ENCODE measurements at places on chromosomes 13 and 19.
A peak's percentile ranks its signal among the peaks of the same experiment; 100 is the strongest.

DNA sequence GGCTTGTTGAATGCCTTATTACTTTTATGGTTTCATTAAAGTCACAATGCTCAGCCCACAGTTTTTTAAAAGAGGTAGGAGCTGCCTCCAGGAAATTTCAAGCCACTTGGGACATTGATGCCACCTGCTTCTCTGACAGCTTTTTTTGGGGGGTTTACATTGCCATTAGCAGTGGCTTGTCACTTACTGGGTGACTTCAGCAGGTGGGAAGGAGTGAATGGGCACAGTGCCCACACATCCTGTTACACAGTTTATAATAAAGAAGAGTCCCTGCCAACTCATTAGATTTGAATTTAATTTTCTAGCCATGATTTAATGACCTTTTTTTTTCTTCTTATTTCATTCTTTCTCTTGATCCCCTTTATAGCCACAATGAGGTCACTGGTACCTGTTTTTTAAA, 61.0 kb downstream of the NHLRC3 start:
- DNase-seq = no peak

DNA sequence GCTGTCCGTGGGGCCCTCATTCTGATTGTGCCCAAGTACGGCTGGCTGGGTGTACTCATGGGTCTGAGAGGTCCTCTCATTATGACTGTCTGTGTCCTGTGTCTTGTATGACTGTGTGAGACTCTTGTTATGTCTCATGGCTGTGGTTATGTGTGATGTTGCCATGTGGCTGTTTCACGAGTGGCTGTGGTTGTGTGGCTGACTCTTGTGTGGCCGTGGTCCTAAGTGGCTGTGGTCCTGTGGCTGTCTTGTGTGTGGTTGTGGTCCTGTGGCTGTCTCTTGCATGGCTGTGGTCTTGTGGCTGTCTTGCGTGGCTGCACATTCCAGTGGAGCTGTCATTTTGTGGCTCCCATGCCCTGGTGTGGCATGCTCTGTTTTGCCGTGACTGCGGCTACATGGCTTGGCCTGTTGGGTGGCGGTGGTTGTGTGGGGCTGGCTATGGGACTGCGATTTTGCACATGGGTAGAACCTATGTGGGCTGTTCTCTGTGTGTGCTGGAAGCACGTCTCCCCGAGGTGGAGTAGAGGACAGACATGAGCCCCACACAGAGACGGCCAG, 2.5 kb downstream of the LYL1 start:
- peak; percentile 78 for DNase-seq

GRCh38 chr19:17334414-17335409, at the start of gene ANO8:
ANO8 (minus strand) TSS chr19:17334855; CDS start chr19:17334670, 185 bp downstream.
- DNase-seq = peak; percentile 95

DNA sequence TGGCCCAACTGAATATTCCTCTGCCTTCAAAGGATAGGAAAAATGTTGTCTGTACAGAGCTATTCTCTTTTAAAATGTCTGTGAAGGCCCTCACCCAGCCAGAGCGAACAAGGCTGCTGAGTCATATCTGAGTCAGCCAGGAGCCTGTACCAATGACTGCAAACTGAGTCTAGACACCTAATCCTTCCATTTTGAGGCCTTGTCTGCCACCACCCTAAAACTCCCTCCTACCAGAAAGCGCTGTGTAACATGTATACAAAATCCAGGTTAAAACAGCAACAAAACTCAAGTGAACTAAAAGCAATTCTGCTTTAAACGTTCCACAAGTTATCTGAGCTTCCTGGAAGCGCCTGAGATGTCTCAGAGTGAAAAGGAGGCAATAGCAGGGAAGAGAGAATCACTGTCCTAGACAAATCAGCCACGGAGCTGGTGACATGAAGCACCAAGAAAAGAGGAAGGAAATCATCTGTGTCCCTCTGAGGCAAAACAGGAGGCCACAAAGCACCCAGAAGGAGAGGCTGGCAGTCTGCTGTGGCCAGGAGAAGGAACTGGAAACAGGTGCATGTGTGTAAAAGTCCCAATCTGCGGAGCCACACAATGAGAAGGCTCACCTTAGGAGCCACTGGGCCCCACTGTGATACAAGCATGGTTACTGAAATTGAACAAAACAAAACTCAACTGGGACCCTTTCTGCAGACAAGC, 10.2 kb downstream of the DHRS12 start:
- peak; percentile 57 for DNase-seq

GRCh38 chr13:112825875-112826274, 136.0 kb downstream of the ATP11A start:
- DNase-seq = no peak

GRCh38 chr13:51865838-51866237, 4.1 kb downstream of the CCDC70 start:
- DNase-seq = no peak

DNA sequence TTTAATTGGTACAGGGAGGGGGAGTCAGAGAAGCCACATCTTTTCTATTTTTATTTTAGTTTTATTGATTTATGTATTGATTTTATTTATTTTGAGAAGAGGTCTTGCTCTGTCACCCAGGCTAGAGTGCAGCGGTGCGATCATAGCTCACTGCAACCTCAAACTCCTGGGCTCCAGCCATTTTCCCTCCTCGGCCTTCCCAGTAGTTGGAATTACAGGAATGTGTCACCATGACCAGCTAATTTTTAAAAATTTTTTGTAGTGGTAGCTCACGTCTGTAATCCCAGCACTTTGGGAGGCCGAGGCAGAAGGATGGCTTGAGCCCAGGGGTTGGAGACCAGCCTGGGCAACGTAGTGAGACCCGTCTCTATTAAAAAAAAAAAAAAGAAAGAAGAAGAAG, 4.1 kb downstream of the IL27RA start:
- no peak for DNase-seq

GRCh38 chr13:110894086-110894485, 20.8 kb downstream of the ANKRD10 start:
- DNase-seq = no peak

DNA sequence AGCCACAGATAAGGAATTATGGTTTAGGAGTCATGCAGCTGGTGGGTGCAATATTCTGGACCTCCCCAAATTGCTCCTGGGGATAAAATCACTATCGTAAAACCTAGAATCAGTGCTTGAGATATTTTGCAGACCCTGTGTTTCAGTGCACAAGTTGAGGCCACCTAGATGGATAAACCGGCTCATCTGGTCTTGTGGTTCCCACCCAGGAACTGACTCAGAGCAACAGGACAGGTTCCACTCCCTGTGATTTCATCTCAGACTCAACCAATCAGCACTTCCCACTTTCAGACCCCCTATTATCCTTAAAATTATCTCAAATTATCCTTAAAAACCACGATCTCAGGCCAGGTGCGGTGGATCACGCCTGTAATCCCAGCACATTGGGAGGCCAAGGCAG, 21.0 kb downstream of the FBXL12 start:
- no peak for DNase-seq

DNA sequence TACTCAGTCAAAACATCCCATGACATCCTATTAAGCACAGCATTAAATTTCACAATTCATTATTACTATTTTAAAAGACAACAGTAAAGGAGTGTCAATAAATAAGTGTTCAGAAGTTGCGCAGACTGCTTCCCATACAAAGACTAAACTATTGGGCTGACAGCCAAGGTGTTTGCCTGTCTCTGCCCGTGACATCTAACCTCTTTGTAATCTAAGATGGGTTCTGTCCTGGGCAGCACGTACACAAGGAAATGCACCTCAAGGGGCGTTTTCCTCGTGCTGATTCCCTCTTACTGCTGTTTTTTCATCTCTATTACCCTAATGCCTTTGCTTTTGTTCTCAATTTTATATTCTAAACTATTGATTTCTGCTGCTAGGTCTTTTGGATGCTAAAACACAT, 216.3 kb downstream of the NHLRC3 start:
- no peak for DNase-seq

- DNase-seq = peak; percentile 91
These were observed at the start of the genes ARMC6 and SUGP2 for GRCh38 chr19:19033426-19034203. ARMC6 (plus strand) TSS chr19:19033603; CDS start chr19:19034210, 607 bp downstream. SUGP2 (minus strand) TSS chr19:19033517; CDS start chr19:19031071, 2,446 bp downstream.

DNA sequence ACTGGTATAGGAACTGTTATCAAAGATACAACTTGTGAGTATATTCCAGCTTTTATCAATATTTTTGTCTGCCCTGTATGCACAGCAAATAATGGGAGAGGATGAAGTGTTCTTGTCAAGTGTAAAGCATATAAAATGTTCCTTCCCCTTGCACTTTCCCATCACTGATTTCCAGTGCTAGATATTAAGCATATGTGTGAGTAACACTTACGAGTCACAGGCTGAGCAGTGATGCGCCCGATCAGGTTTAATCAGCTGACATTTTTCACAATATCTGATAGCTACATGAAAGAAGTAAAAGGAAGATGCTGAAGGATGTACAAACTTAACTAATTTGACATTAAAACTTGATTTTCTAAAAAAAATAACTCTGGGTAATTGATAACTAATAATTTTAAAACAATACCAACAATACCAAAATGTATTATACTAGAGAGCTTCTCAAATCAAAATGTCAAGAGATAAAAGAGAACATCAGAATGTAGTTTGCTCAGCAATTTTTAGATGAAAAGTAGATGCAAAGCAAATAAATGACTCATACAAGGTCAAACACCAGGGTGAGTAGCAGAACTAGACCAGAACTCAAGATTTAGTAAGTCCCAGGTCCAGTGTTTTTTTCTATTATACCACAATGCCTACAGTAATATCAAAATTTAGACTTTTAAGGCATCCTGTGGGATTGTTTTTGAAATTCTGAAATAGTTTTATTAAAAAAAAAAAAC, 56.4 kb downstream of the ZDHHC20 start:
- no peak for DNase-seq

DNA sequence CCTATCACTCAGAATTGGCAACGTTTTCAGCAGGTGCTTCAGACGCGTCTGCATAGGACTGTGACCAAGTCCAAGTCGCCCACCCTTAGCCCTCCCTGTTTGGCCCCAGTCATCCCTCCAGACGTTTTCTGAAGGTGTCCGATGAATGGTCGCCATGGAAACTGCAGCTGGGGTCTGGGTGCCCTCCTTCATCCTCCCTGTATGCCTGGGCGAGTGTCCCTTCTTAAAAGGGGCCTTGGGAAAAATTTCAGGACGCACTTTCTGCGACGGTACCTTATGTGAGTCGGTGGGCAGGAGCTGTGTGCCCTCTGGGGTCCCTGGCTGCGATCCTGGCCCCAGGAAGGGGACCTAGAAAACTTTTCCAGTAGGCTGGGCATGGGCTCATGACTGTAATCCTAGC, 25.1 kb downstream of the MAN2B1 start:
- DNase-seq = no peak

GRCh38 chr13:50236898-50237318, 221.7 kb downstream of the KCNRG start:
- DNase-seq = peak; percentile 11

DNA sequence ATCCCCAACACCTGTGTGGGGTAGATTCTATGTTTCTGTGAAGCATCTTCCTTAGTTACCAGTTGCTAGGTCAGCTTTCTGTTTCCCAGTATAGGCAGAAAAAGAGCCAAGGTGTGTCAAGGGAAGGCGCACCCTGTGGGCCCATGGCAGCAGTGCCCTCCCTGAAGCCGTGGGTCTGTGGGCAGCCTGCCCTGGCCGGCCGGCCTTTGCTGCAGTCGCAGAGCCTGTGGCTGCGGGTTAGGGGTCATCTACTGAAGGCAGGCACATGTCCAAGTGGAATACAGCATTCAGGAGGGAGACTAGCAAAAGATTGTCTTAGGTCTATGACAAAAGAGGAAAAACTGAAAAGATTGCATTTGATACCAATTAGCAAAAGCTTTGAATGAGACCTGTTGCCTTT, 214.0 kb downstream of the IRS2 start:
- DNase-seq = no peak

DNA sequence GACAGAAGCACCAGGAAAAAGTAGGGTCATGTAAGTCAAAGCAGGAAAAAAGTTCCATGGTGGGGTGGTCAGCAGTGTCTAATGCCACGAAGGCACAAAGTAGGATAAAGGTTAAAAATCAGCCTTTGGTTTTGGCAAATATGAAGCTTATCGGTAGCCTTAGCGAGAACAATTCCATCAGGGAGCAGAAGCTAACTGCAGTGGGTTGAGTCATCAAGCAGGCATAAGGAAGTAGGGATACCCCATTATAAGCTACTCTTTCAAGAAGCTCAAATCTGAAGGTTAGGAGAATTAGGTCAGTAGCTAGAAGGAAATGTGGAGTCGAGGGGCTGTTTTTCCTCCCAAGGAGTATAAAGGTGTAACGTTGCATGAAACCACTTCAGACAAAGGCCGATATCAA, 57.5 kb upstream of the USPL1 start:
- no peak for DNase-seq

DNA sequence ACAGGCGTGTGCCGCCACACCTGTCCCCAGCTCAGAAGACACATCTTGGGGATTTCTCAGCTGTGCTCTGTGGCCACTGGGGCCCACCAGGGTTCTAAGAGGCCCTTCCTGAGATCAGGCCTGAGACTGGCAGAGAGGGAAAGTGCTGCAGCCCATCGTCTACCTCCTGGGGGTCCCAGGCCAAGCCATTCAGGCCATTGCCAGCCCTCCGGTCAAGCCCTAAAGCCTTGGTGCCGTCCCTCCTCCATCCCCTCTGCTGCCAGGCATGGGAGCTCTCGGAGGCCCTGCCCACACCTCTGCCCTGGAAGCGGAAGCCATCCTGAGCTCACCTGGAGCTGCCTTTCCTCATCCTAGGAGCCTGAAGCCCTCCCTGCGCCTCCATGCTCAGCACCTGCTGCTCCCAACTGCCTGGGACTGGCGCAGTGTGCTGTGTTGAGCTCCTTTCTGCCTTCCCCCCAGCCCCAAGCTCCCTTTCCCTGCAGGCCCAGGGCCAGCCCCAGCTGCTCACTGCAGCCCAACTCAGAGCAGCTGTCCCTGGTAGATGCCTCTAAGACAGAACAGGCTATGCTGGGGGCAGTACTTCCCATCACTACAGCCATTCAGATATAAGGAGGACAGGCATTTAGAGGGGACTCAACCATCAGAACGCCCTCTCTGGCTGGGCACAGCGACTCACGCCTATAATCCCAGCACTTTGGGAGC, 2.9 kb downstream of the SLC7A9 start:
- no peak for DNase-seq

DNA sequence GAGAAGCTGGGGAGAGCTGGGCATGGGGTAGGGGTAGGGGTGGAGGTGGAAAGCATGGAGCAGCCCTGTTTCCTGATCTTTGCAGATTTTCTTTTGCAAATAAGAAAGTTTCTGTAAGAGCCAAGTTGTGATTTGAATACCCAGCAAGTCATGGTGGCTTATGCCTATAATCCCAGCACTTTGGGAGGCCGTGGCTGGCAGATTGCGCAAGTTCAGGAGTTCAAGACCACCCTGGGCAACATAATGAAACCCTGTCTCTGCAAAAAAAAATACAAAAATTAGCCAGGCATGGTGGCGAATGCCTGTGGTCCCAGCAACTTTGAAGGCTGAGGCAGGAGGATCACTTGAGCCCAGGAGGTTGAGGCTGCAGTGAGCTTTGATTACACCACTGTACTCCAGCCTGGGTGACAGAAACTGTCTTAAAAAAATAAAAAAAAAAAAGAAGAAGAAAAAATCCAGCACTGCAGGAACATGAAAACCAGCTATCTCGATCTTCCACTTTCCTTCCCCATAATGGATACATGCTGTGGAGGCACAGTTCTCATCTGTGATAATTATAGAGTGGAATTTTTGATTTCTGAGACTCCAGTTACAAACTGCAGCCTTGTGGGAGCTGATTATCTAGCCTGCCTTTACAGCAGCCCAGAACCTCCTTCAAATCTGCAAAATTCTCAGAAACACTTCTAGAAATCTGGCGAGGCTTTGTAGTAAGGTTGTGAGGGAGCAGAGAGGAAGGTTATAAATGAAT, 12.1 kb upstream of the TEX26 start:
- no peak for DNase-seq
